ENCODE measurements at places on chromosomes 13 and 19.
A peak's percentile ranks its signal among the peaks of the same experiment; 100 is the strongest.

DNA sequence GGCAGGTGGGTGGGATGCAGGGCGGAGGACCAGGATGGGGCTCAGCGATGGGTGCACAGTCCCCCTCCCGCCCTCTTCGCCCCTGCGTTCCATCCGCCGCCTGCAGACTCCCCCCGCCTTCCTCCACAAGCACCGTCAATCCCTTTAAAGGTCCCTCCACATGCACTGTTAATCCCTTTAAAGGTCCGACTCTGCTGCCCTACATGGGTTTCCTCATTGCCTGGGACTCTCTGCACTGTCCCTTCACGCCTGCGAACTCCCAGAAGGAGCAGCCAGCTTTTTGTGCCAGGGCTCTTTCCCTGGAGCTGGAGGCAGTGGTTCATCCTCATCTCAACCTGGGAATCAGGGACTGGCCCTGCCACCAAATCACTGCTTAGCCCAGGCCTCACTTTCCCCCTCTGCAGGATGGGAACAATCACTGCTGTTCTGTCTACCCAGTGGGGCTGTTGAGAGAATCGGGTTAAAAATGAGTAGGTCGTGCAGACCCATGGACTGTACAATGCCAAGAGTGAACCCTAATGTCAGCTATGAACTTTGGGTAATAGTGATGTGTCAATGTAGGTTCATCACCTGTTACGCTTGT lies 20.4 kb downstream of the ZNF574 start:
- no peak for DNase-seq

DNA sequence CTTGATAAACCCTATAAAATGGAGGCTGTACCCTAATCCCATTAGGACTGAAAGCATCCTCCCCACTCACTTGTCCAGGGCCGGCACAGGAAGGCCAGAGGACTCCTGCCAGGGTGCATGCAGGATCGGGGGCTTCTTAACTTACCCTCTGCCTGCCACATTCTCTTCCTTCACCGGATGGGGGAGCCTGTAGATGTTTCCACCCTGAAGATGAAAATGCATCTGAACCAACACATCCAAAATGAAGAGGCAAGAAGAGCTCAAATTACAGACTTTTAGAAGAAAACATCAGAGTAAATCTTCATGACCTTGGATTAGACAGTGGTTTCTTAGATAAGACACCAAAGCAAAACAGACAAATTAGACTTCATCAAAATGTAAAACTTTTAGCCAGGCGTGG lies 25.9 kb upstream of the NAPA start:
- peak; percentile 59 for DNase-seq

DNA sequence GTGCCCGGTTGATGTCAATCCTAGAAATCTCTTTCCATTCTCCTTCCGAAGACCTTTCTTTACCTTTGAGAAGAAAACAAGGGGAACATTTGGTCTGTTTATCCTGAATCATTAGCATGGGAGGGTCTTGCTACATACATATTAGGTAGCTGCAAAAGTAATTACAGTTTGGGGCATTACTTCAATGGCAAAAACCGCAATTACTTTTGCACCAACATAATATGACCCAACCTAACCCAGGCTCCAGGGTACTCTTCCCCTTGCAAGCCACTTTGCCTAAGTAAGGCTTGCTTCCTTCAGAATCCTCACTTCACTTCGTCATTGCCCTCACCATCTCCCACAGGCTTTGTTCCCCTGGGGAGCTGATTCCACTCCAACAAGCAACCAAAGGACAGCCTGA lies 662.7 kb downstream of the DIAPH3 start:
- DNase-seq = no peak

DNA sequence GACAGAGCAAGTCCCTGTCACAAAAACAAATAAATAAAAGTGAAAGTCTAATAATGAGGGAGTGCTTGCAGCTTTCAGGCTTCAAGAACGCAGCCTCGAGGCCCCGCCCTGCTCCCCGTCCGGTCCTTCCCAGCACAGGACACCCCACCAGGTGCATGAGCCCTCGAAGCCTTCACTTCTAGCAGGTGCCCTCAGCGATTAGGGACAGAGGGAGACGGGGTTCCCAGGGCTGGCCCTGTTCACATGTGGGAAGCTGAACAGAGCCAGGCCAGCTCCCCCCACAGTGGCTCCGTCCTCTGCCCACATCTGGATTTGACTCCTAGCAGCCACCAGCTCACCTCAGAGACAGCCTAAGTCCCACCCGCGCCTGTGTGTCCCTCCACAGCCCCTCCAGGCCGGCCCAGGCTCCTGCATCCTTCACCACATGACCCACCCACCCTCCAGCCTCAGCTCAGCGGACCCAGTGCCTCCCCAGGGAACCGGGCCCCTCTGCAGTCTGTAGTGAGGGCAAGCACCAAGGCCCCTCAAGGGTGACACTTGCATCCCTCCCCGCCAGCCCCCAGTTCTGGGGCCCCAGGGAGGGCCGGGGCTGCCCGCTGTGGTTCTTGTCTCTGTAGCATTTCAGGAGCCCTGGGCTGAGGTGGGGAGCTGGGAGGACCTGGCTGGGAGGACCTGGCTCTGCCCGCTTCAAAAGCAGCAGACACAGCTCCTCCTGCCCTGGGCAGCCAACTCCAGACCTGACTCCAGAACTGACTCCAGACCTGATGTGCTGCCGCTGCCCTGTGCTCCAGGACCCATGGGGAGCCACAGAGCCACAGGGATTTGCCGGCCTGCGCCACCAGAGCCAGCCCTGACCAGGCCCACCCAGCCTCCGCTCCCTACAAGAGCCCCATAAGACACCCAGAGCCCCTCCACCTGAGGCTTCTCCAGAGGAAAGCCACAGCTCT lies 27.2 kb downstream of the GPX4 start:
- DNase-seq = no peak

DNA sequence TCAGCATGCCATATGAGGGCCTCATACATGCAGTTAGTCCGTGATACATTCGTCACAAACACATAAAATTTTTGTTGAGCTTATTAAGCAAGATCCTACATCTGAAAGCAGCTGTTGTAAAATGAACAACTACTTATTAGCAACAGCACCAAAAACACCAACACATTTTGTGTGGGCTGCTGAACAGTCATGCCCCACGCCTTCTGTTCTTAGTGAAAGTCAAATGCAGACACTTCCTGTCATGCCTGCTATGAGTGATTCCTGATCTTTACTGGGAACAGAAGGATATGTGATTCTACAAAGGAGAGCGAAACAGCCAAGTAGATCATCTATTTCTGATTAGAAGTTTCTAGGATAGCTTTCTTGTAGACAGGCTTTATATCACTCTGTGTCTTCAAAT lies 4.2 kb upstream of the B3GLCT start:
- DNase-seq = no peak

DNA sequence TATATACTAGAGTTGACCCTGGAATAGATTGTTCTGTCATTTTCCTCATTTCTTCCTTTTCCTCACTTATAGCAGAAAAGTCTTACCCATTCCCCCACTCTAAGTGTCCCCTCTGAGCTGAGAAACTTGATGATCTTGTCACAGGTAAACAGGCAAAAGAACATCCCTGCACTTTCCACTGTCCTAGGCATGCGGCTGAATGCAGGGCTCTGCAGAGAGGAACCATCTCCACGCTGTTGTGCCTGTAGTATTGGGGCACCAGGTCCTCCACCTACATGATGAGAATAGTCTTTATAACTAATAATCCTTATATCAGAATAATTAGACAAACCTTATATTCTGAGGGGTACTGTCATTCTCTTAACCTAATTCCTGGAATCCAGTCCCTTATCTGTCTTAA lies 211.3 kb downstream of the RBM26 start:
- DNase-seq = no peak

DNA sequence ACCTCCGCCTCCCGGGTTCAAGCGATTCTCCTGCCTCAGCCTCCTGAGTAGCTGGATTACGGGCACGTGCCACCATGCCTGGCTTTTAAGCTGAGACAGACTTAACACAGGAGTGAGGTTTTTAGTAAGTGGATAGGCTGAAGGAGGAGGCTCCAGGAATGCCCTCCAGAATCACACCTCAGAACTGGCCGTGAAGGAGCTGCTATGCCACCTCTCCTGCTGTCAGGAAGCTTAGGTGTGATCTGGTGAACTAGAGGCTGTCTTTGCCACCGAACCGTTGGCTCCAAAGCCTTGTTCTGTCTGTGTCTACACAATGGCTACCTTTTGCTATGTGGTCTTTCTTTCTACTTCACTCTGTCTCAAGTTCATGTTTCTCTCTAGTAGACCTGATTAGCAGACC lies 4.2 kb downstream of the PDCD2L start:
- no peak for DNase-seq

GRCh38 chr19:29189033-29189360 lies 24.0 kb downstream of the UQCRFS1 start:
- no peak for DNase-seq

GRCh38 chr19:34577531-34578101 lies 96.1 kb downstream of the WTIP start:
- DNase-seq = no peak

DNA sequence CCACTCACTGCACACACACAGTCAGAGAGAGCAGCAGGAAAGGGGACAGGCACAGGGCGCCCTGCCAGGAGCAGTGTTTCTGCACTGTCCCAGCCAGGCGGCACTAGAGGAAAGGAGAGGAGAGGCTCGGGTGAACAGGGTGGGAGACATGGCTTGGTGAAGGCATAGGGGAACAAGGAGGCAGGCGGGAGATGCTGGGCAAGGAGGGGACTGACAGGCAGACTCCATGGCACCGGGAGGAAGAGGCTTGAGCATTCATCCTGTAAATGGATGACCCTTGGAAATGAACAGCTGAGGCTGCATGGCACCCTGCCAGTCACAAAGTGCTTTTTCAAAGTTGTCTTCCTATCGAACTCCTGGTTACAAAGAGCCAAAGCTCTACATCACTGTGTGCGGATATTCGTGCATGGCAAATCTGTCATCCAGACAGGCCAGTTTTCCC lies 22.4 kb downstream of the MED26 start:
- DNase-seq = no peak

DNA sequence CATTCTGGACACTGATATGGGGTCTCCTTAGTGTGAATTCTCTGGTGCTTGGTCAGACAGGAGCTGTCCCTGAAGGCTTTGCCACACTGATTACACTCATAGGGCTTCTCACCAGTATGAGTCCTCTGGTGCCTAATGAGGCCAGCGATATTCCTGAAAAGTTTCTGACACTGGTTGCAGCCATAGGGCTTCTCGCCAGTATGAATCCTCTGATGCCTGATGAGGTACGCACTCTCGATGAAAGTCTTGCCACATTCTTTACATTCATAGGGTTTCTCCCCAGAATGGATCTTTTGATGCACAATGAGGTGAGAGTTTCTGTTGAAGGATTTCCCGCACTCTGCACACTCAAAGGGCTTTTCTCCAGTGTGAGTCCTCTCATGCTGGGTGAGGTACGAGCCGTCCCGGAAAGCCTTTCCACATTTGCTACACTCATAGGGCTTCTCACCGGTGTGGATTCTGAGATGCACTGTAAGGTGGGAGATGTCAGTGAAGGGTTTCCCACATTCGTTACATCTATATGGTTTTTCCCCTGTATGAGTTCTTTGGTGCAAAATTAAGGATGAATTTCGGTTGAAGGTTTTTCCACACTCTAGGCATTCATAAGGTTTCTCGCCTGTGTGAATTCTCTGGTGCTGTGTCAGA lies 22.4 kb downstream of the ZNF329 start:
- no peak for DNase-seq

GRCh38 chr19:32599736-32600157 lies 18.8 kb downstream of the PDCD5 start:
- peak; percentile 58 for DNase-seq

DNA sequence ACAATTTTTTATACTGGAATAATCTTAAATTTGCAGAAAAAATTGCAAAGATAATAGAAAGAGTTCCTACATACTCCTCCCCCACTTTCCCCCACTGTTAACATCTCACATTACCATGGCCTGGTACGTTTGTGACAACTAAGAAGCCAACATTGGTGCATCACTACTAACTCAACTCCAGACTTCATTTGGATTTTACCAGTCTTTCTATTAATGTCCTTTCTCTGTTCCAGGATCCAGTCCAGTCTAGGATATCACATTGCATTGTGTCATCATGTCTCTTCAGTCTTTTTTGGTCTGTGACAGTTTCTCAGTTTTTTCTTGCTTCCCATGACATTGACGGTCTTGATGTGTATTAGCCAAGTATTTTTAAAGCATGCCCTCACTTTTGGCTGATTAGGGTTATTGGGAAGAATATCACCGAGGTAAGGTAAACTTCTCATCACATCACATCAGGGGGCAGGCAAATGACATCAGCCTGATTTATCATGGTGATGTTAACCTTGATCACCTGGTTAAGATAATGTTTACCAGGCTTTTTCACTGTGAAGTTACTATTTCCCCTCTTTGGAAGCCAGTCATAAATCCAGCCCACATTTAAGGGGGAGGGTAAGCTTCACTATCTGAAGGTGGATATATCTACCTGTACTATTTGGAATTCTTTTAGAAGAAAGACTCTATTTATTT lies 322.1 kb downstream of the ENOX1 start:
- DNase-seq = no peak

- no peak for DNase-seq
Observed at GRCh38 chr13:101944521-101944920, 457.3 kb downstream of the FGF14 start.

DNA sequence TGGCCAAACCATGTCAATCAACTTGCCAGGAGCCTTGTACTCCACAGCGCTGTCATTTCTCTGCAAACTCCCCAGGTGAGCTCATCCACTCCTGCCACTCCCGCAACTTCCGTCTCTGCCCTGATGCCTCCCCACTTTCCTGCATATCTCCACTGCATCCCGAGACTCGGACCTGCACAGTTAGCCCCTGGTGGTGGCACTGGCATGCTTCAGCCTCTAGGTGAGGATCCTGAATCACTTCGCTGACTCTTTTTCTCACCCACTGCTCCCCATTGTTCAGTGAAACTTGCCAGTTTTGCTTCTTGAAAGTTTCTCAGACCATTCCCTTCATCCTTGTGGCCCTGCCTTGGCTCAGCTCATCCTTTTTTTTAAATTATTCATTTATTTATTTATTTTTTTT lies 3.4 kb upstream of the CTU1 start:
- no peak for DNase-seq

DNA sequence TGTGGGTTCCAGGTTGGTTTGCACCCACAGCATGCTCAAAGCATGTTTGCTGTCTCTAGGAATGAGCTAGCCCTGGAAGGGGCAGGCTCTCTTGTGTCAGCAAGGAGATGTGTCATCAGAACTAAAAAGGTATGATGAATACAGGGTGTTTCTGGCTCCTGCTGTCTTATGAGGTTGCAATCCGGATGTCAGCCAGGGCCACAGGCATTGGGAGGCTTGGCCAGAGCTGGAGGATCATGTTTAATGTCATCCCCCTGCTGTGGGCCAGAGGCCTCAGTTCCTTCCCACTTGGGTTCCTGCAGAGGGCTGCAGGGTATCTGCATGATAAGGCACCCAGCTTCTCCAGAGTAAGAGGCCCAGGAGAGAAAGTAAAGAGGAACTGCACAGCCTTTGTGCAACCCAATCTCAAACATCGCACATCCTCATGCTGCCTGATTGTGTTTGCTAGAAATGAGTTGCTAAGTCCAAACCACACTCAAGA lies 193.6 kb downstream of the COL4A1 start:
- DNase-seq = peak; percentile 54

GRCh38 chr13:59247171-59247570 lies 916.6 kb downstream of the DIAPH3 start:
- DNase-seq = no peak

- no peak for DNase-seq
Observed at GRCh38 chr13:23822252-23822824, 66.9 kb downstream of the MIPEP start.

Data from fibroblast of skin of scalp (primary cell).